ENCODE measurements at places on chromosomes 4 and X.
A peak's percentile ranks its signal among the peaks of the same experiment; 100 is the strongest.

- no peak for DNase-seq
Observed at GRCh38 chr4:40340030-40340429, 4.9 kb downstream of the CHRNA9 start.

DNA sequence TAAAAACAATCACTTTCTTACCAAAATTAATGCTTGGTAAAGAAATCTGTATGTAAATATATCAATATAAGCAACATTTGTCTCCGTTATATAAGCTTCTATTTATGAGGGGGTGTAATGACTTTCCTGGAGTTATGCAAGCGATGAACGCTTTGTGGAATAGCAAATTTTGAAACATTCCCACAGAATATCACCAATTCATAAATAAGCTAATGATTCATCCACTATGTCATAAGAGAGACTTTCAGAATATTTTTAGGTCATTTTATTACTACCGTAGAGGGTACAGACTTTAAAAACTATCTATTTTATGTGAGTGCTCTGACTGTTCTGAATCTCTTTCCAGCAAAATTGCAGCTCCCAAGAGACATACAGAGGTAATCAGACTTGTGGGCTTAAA, 179.5 kb upstream of the FTHL17 start:
- DNase-seq: no peak

GRCh38 chr4:184787766-184788503, 37.8 kb downstream of the ACSL1 start:
- DNase-seq: no peak

- DNase-seq: no peak
Observed at GRCh38 chr4:121421594-121421993, 40.8 kb upstream of the QRFPR start.

DNA sequence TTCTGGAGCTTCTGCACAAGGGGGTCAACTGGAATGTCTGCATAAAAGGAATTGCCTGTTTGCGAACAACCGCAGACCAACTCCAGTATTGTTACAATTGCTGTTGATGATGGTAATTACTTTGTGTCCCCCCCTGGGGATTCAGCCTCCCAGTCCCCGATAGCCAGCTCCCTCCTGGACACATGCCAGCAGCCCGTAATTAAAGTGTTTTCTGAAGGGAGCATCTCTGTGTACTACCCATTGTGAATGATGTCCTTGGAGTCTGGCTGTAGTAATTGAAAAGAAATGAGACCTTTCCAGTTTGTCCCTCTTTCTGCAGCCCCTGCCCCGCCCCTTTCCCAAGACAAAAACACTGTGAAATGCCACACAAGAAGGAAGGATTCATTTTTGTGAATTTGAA, 377.1 kb upstream of the LCORL start:
- no peak for DNase-seq

DNA sequence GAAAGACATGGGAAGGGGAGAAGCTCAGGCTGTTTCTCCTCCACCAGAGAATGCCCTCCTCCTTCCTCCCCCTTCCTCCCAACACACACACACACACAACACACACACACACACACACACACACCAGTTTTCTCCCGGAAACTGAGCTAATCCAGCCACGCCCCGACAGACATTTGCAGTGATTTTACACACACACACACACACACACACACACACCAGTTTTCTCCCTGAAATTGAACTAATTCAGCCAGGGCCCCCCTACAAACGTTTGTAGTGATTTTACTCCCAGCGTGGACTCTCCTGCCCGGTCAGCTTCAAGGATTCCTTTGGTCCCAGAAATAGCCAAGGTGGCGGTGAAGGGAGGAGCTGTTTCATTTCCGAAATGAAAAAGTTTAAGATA, 32.9 kb upstream of the STX18 start:
- DNase-seq: no peak

DNA sequence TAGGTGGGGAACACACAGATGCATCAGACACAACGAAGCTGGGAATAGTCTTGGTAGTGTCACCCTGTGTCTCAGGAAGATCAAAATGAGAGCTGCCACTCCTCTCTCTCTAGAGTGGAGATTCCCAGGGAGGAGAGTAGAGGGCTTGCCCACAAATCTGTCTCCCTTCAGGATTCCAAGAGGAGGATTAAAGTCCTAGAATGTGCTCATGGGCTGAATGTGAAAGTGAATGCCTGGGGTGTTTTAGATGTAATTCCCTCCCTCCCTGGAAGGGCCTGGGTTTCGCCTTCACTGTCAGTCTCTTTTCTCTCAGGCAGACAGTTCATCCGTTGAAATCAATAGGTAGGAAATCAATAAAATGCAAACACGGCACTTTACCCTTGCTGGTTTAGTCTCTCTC, 282.6 kb upstream of the PPARGC1A start:
- no peak for DNase-seq

DNA sequence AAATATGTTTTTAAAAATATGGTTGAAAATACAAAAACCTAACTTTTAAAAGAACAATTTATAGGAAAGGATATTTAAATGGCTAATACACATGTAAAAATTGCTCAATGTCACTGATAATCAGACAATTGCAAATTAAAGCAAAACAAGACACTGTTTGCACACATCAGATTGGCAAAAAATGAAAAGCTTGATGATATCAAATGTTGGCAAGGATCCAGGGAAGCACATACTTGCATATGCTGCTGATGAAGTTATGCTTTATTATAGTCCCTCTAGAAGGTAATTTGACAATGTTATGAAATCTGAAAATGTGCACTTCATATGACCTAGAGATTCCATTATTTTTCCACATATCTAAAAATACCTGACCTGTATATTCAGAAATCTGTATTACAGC, 45.7 kb upstream of the EPGN start:
- peak; percentile 3 for DNase-seq

GRCh38 chr4:8376361-8377102, 64.0 kb downstream of the ACOX3 start:
- no peak for DNase-seq

- no peak for DNase-seq
Observed at GRCh38 chr4:87910795-87911194, 64.7 kb upstream of the SPP1 start.

- no peak for DNase-seq
Observed at GRCh38 chr4:48902266-48902665, 4.3 kb downstream of the OCIAD2 start.

DNA sequence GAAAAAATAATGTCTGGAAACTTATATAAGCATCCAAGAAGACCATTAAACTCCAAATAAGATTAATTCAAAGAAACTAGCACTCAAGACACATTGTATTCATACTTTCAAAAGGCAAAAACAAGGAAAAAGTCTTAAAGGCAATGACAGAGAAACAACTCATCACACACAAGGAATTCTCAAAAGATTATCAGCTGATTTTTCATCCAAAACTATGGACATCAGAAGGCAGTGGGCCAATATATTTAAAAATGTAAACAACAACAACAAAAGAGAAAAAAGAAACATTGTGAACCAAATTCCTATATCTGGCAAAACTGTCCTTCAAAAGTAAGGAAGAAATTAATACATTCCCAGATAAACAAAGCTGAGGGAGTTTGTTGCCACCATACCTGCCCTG, 711.4 kb upstream of the GALNTL6 start:
- no peak for DNase-seq

GRCh38 chrX:69287095-69287494, 121.8 kb upstream of the PJA1 start:
- DNase-seq: no peak

DNA sequence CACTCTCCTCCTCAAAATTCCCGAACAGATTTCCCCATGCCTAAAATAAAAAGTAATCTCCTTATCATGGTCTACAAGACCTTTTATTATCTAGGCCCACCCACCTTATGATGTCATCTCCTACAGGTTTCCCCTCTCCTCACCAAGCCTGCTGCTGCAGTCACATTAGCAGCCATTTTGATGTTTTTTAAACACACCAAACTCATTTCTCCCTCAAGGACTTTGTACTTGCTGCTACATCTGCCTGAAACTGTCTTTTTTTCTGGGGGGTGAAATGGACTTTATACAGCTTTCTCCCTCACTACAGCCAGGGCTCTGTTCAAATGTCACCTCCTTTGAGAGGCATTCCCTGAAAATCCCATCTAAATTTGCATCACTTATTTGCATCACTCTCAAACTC, 90.2 kb upstream of the TAB3 start:
- DNase-seq: no peak

DNA sequence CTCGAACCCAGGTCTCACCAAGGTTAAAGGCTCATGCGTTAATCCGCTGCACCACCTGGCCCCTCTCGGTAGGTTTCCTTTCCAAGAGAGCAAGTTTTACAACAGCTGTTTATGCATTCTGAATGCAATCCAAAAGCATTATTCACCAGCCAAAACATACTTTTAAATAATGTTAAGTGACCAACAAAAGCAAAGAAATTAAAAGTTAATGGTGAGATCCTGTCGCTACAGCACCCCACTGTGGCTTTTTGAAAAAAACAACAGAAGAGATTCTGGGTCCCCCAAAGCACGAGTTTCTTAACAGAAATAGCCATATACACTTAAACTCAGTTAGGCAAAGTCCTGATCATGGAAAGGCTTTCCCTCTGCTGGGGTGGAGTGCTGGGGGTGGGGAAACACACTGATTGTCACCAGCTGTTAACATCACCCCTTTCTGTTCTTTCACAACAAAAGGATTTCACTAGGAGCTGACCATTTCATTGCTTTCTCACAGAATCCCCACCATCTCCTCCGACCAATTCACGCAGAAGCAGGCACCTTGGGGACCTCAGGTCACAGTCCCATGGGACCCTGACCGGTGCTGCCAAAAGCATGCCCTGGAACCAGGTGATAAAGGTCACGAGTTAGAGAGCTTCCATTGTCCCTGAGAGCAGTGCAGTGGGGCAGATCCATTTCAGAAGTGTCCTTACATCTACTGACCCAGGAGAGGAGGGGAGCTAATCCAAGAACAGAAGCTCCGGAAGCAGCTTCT, 51.2 kb downstream of the ZNF827 start:
- no peak for DNase-seq

- no peak for DNase-seq
Observed at GRCh38 chr4:182840108-182840507, 77.1 kb downstream of the DCTD start.

DNA sequence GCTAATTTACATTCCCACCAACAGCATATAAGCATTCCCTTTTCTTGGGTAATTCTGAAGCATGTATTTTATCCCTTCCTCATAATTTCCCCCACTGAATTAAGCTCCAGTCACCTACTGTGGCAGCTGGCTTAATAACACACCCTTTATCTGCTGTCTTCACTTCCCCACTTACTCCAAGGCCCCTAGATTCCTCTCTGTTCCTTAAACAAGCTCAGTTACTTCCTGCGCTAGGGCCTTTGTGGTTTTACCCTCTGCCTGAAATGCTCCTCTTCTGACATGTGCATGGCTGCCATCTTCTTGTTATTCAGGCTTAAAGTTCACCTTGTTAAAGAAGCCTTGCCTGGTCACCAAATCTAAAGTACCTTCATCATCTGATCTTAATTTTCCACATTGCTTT, 47.2 kb upstream of the RPS6KA3 start:
- no peak for DNase-seq

GRCh38 chr4:4912155-4912554, 52.7 kb downstream of the MSX1 start:
- DNase-seq: no peak

GRCh38 chrX:71096760-71097032, 1.0 kb downstream of the FOXO4 start:
- no peak for DNase-seq

GRCh38 chr4:157045507-157046127, 30.3 kb upstream of the GLRB start:
- DNase-seq: peak; percentile 41

DNA sequence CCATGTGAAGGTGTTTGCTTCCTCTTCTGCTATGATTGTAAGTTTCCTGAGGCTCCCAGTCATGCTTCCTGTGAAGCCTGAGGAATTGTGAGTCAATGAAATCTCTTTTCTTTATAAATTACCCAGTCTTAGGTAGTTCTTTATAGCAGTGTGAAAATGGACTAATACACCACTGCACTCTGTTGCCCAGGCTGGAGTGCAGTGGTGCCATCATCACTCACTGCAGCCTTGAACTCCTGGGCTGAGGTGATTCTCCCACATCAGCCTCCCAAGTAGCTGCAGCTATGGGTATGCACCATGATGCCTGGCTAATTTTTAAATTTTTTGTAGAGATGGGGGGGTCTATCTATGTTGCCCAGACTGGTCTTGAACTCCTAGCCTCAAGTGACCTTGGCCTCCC, 15.8 kb upstream of the IGFBP7 start:
- no peak for DNase-seq

GRCh38 chr4:8772499-8773123, 99.0 kb downstream of the HMX1 start:
- DNase-seq: no peak

DNA sequence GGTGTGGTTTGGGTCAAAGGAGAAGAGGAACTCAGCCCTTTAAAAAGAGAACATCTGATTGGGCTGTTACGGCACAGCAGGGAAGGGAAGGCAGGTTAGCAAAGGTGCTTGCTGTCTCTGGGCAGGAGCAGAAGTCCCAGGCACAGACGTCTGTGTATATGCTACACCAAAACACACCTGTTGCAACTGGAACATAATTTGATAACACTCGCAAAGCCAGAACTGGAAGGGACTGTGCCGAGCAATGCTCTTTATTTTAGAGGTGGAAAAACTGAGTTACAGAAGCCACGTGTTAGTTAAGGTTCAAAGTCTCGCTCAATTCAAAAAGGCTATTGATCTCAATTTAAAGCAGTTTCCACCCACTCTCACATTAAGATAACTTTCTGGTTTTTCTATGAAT, 2.2 kb upstream of the FAM114A1 start:
- DNase-seq: no peak

- DNase-seq: no peak
Observed at GRCh38 chrX:127568691-127569090, 483.5 kb downstream of the ACTRT1 start.

GRCh38 chrX:71378732-71379131, 12.6 kb downstream of the TAF1 start:
- no peak for DNase-seq

GRCh38 chr4:5636766-5637670, 71.3 kb downstream of the EVC2 start:
- DNase-seq: no peak

GRCh38 chr4:142043509-142043908, 407.1 kb downstream of the IL15 start:
- DNase-seq: no peak

- DNase-seq: no peak
Observed at GRCh38 chr4:184795214-184795844, 30.4 kb downstream of the ACSL1 start.

- peak; percentile 0 for DNase-seq
Observed at GRCh38 chr4:4225915-4226605, 669 bp downstream of the OTOP1 start.

DNA sequence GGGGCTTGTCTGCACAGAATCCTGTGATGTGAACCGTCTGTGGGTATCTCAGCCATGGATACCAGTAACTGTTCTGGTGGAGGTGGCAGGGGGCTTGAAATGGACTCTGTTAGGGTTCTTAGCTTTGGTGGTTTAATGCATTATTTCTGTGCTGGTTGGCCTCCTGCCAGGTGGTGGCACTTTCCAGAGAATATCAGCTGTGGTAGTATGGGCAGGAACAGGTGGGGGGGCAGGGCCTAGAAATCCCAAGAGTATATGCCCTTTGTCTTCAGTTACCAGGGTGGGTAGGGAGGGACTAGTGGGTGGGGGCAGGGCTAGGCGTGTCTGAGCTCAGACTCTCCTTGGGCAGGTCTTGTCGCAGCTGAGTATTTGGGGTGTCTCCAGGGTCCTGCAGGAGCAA, 106.7 kb downstream of the KIT start:
- DNase-seq: no peak
